Tongue (tissue), 3 donors: ENCODE measurements at places on chromosomes 13 and 19. TPM values are rescaled to one million over a fixed set of nuclear protein-coding genes. Genes with fewer than 3 reads are reported as not detected.

Gene ZNF333
- 18.1 TPM for total RNA-seq

GRCh38 chr13:51861723-51862300 is at the start of gene CCDC70:
Gene CCDC70 (plus strand): TSS chr13:51861969. CDS start chr13:51865412, 3,443 bp downstream.
- DNase-seq, result no peak

DNA sequence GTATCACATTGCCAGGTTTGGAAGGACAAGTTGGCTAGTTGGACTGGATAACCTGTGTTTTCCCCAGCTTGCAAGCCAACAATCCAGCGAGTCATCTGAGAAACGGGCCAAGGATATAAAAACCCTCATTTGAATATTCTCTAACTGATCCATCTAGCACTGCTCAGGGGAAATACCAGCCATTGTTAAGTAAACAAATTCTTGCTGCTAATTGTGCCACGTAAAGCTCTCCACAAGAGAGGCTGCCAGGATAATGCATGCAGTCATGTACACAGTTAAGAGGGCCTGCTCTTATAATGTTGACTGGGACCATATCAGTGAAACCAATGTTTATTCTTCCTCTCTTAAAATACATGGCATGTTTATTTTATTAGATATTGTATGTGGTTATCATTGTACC is 663.2 kb upstream of the SGCG start:
- DNase-seq, result no peak

GRCh38 chr19:5254543-5254942 is 86.1 kb downstream of the PTPRS start:
- DNase-seq, result no peak

DNA sequence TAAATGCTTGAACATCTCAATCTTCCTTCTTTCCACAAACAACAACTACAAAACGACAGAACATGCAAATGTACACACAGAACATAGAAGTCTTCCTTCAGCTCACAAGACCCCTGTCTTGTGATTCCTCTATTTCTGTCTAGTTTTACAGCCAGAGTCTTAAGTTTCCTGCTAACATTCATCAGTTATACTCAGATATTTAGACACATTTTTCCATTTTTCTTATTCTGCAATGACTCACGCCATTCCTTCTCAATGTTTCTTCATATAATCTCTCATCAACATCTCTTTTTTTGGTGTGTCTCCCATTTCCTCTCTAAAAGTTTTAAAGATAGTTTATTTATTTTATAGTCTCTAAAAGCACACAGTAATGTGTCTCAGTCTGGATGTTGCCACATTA is 1872.9 kb upstream of the PCDH20 start:
- DNase-seq, result no peak

DNA sequence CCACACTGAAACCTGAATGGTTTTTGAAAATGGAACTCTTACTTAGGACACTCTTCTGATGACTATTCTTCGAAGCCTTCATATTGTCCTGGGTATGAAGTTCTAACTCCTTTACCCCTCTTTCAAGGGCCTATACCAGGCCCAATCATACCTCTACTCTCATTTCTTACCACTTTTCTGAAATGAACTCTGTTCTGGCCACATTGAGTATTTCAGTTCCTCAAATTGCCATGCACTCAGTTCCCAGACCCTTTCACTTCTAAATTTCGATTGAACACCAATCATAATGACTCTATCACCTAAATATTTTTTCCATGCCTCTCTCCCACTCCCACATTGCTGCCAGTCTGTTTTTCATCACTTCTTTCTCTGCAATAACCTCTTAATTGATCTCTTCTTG is 53.7 kb downstream of the LACC1 start:
- no peak for DNase-seq

DNA sequence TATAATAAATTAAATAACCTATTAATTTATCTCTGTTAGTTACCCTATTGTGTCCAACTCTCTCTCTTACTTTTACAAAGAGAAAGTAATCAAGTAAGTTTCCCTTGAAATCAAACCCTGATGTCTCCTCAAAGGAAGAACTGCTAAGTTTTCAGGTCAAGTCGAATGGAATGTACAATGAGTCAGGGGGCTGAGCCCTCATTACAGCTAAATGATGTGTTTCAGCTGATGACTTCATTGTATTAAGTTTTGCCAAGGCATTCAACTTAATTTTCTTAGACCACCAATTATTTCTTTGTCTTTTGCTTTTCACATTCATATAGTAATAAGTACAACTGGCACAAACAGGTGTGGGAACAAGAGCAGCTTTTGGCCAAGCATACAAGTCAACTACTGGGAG is 54.7 kb upstream of the DCT start:
- no peak for DNase-seq

DNA sequence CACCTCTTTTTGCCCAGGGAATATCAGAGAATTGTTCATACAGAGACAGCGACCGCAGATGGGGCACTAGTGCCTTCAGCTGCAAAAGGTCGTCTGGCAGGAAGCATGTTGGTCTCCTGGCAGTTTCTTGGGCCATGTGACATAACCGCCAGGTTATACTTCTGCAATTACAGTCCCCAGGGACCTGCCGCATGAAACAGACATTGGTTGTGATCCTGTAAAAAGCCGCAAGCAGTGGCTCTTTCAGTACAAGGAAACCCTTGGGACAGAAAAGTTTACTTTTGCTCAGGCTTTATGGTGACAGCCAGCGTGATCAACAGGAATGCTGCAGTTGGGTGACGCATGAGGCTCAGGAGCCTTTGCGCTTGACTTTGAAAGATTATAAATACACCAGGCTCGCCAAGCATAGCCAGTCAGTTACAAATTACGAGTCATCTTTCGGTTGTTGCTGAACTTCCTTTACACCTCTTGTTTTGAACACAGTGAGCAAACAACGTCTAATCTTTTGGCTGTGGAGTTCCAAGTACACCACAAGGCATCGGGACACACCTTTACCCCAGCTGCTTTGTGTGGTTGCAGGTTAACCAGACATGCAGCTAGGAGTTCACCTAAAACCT is 50.5 kb upstream of the UBE2L5 start:
- DNase-seq, result no peak

DNA sequence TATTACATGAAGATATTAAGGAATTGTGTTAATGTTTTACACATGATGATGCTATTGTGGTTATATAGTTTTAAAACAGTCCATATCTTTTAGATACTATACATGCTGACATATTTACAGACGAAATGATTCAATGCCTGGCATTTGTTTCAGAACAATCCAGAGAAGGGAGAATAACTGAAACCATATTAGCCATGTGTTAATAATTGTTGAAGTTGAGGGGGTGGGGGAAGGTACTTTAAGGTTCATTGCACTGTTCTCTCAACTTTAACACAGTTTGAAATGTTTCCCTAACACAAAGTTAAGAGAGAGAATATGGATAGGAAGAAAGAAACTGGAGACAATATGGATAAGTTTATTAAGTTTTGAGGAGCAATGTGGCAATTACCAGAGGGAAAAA is 5.8 kb downstream of the CRYL1 start:
- no peak for DNase-seq

GRCh38 chr19:39301021-39301420 is 4.8 kb downstream of the IFNL1 start:
- no peak for DNase-seq
